ENCODE measurements at places on chromosomes 5 and 9.

- DNase-seq: no peak
These were observed 74.2 kb downstream of the ST8SIA4 start for GRCh38 chr5:100828898-100829356.

- DNase-seq: no peak
These were observed 558.7 kb downstream of the ACTL7B start for GRCh38 chr9:108297073-108297472.

DNA sequence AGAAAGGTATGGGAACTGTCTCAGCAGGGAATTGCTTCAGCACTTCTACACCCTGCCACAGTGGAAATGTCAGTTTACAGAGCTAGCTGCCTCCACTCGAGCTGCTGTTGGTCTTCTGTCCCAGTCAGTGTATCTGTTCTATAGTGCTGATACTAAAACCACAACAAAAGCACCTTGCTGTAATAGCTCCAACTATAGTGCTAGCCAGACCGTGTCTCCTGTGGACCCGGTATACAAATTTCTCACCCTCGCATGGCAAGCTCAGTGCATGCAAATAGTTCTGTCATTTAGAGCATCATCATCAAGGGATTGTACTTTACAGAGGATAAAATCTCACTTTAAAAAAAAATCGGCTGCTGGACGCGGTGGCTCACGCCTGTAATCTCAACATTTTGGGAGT is 51.5 kb upstream of the IQGAP2 start:
- no peak for DNase-seq

- DNase-seq: no peak
These were observed 146.9 kb upstream of the GNA14 start for GRCh38 chr9:77794985-77795384.

DNA sequence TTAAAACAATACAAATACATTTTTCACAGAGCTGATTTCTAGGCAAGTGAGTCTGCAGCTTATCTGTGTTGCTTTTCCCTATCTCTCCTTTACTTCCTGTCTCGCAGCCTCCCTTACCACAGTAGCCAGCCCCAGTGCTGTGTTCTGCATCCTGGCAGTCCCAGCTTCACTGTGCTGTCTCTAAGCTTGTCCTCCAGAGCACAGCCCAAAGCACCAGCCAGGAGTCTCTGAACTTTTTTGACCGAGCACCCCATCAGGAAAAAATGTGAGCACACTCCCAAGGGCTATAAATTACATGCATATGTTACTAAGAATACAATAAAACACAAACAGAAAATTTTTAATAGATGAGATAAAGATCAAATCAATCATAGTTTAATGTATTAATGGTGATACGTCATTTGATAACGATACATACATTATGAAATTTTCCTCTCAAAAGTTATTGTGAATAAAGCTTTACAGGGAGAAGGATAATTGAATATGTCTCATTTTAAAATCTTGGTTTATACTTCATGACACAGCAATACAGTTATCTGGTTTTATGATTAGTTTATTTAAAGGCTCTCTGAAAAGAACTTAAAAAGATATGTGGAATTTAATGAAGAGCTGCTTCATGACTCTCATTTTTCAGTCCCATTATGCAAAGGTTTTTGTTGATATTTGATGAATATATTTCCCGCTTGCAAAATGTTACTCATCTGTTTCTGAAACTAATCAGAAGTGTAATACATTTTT is 7.3 kb upstream of the RHOBTB3 start:
- no peak for DNase-seq
